ENCODE measurements at places on chromosomes 16 and 17.

DNA sequence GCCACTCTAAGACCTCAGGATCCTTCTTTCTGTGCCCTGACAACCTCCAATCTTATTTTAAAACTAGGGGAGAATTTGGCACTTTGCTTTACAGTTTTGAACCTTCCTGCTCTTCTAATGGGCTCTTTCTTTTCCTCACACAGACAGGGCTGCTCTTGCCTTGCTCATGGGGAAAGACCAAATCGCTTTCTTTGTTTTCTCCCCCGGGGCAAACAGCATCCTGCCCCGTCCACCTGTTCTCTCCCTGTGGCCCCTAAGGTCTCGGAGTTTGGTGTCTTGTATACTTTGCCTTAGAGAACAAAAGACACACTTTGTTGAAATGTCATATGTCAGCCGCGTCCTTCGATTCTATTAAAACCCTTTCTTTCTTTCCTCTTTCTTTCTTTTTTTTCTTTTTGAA is 306.7 kb upstream of the SALL1 start:
- no peak for DNase-seq

GRCh38 chr16:58684001-58684353 is 593 bp downstream of the SLC38A7 start:
- no peak for DNase-seq

DNA sequence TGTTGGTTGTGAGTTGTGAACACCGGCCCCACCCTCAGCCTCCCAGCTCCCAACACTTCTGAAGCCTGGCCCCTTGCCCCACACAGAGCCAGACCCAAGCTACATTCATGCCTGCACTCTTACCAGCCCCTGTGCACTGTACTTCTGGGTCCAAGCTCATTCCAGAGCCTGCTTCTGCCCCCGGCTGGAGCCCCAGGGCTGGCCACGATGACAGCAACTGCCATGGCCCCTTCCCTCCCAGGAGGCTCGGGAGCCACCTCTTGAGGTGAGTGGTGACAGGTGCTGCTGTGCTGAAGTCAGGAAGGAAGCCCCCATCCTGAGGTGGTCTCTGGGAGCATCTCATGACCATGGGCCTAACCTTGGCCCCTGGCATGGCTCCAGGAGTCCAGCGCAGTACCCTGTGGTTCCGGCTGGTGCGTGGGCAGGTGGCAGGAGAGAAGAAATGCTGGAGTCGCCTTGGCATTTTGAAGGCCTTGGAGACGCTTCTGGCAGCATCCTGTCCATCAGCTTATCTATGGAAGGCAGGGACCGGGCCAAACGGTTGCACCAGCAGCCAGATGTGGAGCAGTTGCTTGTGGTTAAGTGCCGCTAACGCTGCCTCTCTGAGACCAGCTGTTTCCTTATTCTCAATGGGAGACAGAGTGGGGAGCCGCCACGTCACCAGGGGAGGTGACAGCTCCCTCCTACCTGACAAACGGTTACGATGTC is 3.9 kb upstream of the CDT1 start:
- DNase-seq = no peak

GRCh38 chr16:89402962-89403361 is 87.4 kb downstream of the ANKRD11 start:
- no peak for DNase-seq

DNA sequence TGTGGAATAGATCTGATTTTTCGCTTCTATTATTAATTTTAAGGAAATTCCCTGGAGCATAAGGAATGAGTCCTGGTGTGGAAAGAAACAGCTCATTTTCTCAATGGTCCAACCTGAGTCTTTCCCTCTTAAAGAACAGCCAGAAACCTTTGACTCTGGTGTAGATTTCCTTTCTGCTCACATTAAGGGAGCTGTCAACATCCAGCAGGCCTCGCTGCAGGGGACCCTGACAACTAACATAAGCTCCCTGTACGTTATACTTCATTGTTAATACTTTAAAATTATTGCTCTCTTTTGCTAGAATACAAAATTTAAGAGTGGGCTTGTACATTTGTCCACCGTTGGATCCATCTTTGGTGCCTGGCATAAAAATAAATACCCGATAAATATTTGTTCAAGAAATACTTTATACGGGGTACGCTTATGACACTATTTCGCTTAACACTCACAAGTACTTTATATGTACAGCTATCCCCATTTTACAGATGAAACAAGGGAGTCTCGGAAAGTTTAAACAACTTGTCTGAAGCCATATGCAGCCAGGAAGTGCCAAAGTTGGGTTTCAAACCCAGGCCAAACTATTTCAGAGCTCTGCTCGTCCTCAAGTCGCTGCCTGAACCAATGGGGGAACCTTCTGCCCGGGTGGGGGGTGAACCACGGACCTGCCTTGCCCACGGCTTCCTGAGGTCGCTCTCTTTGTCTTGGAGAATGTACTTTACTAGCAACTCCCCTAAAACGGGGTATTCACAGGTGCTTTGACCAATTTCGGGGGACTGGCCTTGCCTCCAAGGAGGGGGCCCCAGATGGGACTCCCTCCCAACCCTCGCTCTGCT is 611 bp downstream of the SMARCE1 start:
- DNase-seq = peak; percentile 26

DNA sequence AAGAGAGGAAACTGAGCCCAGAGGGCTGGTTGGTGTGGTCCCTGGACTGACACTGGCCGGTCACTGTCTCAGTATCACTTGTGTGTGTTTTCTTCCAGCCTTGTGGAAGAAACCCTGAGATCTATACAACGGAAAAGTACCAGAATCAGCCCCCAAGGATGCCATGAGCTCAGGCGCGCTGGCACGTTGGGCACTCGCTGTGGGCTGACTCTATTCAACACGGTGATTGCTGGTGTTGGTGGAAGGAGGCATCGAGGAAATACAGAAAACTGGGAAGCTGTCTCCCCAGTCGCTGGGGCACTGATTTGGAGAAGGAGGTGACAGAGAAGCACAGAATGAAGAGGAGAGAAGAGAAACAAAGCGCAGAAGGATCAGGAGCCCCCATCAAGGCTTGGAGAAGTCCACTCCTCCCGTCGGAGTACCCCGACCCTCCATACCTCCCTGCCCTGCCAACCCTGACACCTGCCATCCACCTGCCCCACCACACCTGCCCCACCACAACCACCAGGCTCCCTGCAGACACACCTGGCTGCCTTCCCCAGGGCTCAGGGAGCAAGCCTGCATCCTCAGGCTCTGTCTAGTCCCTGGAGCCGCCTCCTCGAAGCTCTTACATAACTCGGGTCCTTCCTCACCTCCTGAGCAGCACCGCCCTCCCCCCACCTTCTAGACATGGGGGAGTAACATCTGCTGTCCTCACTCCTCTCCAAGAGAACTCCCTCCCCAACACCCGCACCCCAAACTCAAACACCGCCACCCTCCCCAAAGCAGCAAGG is 66.5 kb downstream of the RBFOX3 start:
- DNase-seq = no peak

- DNase-seq = no peak
Observed at GRCh38 chr17:56756536-56756935, 77.2 kb downstream of the C17orf67 start.

DNA sequence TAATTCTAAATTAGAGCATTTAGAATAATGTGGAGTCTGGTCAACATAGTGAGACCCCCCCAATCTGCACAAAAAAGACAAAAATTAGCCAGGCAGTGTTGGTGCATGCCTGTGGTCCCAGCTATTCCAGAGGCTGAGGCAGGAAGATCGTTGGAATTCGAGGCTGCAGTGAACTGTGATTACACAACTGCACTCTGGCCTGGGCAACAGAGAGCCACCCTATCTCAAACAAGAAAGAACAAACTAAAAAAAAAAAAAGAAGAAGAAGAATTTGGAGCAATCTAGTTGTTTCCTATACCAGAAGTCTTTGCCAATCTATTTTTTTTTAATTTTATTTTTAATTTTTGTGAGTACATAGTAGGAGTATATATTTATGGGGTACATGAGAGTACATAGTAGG is 6.0 kb downstream of the CETP start:
- no peak for DNase-seq

DNA sequence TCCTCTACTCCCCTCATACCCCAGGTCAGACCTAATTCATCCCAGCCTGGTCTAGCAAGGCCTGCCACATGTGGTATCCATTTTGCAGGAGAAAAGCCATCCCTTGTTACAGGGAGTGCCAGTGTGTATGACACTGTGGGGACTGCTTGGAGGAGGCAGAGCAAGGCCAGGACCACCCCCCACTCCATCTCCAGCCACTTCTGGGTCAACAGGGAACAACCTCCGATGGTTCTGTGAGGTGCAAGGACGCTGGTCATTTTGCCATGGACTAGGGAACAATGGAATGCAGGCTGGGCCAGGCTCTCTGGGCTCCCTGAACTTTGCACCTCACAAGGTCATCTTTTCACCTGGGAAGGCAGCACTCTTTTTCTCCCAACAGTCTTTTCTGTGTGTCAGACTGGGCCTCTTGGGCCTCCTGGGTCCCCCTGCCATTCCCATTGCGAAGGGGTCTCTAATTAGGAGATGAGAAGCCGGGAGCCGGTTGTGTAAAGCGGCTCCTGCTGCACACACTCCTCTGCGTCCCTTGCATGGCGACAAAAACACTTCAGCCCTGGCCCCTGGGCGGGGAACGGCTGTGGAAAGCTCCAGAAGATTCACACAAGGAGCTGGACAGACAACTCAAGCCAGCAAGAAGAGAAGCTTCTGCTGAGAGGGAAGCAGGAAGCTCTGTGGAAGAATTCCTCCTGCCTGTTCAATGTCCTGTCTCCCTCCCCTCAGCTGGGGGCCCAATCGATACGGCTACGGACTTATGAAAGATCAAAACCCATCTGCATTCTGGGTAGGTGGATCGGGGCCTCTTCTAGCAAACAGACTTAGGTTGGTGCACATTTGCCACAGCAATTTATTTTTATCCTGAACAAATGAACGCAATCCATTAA is 38.5 kb upstream of the MTSS2 start:
- DNase-seq = no peak

DNA sequence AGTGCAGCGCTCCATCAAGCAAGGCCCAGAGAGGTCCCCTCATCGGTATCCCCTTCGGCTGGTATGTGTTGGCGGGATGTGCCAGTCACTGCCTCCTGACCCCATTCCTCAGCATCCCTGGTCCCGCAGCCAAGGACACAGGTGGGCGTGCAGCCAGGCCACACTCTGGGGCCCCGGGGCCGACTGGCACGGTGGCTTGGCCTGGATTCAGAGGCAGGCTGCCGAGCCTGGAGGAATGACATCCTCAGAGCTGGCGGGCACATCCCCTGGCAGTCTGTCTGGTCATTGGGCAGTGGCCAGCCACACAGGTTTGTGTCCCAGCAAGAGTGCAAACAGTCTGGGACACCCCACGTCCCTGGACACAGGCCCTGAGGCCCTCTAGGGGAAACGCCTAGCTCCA is 111.1 kb downstream of the SDK2 start:
- DNase-seq = no peak

DNA sequence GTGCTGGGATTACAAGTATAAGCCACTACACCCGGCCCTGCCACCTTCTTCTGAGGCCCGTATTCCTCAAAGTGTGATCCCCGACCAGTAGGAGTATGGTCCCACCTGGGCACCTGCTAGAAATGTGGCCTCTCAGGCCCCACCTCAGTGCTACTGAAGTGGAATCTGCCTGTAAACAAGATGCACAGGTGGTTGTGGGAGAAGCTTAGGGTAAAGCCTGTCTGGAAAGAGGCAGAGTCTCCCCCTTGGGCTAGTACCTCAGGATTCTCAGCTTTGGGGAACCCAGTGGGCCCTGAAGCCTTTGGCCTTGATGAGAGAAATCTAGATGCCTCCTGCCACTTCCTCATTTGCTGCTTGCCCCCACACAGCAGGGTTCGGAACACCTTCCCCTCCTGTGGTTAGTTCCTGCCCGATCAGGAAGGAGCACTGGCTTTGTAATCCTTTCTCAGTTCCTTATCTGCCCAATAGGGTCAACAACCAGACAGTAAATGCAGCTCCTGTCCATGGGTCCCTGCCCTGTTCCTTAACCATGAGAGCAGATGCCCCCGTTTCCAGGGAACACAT is 25.2 kb downstream of the TK2 start:
- no peak for DNase-seq

DNA sequence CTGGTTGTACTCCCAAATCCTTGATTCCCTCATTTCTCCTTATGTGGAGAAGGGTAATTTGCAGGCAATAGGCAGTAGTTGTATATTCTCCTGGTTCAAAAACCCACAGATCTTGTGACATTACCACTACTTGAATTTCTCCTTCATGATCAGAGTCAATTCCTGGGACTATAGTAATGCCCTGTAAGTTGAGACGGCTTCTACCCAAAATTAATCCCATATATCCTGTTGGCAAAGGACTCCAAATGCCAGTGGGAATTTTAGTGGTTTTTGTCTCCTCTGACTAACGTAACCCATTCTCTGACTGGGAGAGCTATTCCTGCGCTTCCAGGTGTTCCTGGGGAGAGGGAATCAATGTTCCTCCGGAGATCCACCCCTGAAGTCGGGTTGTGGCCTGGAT is 11.6 kb upstream of the ZNF689 start:
- DNase-seq = no peak

GRCh38 chr17:76145231-76146052 is 4.4 kb upstream of the FOXJ1 start:
- DNase-seq = no peak

GRCh38 chr16:2078096-2078495 is 30.3 kb downstream of the TSC2 start:
- DNase-seq = no peak

DNA sequence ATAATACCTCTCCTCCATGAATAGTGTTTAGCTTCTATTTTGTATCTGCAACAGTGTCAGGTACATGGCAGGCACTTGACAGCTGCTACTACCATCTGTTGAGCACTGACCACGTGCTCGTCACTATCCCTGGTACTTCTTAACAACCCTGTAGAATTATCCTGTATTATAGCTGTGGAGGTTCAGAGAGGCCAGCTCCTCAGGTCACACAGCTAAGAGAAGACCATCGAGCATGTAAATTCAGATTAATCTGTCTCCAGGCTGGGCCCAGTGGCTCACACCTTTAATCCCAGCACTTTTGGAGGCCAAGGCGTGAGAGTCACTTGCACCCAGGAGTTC is 26.3 kb downstream of the WSB1 start:
- DNase-seq = no peak

DNA sequence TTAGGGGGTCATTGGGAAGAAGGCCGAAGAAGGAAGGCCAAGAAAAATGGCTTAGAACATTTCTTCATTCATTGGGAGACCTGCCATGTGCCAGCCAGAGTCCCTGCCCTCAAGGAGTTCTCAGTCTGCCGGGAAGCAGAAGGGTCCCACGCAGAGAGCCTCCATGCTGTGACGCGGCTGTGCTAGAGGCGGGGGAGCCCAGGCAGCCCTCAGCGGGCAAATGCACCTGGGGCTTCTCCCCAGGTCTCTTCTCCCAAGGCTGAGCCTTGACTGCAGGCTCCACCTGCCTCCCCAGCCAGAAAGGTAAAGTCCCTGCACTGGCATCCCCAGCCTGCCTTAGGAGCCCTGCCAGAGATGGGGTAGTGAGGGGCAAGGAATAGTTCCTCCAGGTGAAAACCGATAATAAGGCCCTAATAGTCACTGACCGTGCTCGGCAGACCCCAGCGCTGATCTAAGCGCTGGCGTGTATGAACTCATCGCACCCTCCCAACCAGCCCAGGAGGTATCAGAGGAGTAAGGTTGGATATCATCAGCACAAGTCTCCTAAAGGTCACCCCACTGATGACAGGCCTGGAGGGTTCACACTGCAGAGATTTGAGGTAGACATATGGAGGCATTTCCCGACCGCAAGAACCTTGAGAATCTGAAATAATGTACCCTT is 6.0 kb upstream of the CDR2L start:
- no peak for DNase-seq

- DNase-seq = no peak
Observed at GRCh38 chr17:61331886-61332285, 67.8 kb upstream of the TBX2 start.

Measured in stimulated activated CD4-positive, alpha-beta T cell treated with anti-CD3 and anti-CD28 coated beads, Interleukin-12 subunit alpha, Interleukin-12 subunit beta, amount 100 ng/mL, for 24 hours (primary cell).